Cardiac septum (tissue), 1 donor: ENCODE measurements at places on chromosomes 13 and 19. TPM values are rescaled to one million over a fixed set of nuclear protein-coding genes. Genes with fewer than 3 reads are reported as not detected.

ERFL gene
- not detected for total RNA-seq

LCP1 gene
- total RNA-seq = 13.2 TPM

C19orf85 gene
- total RNA-seq = not detected

GRCh38 chr19:1304197-1304924 is 18.7 kb downstream of the EFNA2 start:
- DNase-seq = no peak

DNA sequence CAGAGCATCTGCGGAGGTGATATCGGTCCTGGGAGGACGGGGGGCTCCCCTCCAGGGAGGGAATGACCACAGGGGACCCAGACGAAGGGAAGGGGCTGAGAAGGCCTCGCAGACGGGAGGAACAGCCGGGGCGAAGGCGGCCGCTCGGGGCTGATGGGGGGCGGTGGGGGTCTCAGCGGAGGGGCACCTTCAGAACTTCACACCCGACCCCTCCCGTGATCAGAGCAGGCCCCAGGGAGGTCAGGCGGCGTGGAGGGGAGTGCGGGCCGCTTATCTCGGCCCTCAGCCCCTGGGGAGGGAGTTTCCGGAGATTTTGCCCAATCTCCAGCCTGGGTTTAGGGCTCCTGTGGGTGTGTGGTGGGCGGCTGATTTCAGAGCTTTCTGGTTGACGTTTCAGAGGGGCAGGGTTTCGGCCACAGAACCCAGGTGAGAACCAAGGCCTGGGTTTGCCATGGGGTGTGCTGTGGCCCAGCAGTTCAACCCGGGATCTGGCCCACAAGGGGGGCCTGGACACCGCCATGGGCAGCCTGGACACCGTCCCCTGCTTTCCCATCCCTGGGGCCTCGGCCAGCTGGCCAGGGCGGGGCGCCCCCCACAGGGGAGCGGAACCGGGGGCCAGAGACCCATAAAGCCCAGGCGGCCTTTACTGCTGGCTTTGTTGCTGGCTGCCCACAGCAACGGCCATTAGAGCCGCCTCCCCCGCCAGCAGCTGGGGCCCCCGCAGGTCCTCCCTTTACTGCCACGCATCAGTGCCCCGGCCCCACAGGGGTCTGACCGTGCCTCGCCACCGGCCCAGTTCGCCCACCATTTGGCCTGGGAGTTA is 29.0 kb downstream of the ARID3A start:
- DNase-seq = no peak

GRCh38 chr19:44525721-44526430 is 3.6 kb downstream of the CEACAM20 start:
- DNase-seq = no peak

DNA sequence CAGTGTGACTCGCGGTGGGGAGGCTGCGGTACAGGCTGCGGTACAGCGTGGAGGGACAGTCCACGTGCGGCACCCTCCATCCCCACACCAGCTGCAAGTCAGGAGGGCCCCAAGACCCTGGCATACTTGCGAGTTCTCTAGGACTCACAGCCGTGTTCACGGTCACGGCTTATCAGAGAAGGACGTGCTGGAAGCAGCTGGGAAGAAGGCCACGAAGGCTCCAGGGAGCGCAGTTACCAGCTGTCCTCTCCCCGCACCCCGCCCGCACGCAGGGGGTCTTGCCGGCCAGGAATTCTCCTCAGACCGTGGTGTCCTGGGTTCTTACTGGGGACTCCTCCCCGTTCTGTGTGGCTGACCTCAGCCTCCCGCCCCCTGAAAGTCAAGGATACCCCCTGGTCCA is 6.2 kb downstream of the ZNF444 start:
- no peak for DNase-seq

GRCh38 chr13:110150384-110151101 is 156.4 kb downstream of the COL4A1 start:
- no peak for DNase-seq

DNA sequence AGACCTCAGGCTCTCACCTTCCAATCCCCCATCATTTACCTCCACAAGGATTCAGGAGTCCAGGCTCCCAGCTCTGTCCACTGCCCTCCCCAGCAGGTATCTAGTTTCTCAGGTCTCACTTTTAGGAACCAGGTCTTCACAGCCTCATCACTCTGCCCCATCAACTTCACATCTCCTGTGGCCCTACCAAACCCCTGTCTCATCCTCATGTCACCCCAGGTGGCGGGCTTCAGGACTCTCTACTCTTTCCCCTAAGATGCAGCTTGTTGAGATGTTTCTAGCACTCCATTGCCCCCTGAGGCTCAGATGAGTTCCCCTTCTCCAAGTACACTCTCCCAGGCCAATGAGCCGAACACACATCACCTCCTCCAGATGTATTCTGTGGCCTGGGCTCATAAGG is 1.5 kb downstream of the PPFIA3 start:
- DNase-seq = no peak
